ENCODE measurements at places on chromosomes 4 and X.

DNA sequence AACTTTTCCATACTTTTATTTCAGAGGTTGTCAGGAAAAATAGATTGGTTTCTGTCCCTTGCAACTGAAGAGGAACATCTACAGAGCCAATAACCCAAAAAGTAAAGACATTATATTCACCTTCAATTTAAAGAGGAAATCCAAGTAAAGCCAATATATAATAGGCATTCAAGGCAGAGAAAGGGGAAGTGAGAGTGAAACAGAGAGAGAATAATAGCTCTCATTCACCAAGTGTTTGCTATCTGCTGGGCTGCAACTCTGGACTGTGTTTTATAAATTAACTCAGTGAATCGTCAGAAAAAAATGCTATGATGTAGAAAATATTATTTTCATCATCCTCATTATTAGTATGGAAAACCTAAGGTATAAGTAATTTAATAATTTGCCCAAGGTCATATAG, 448.5 kb downstream of the TRAM1L1 start:
- no peak for DNase-seq

DNA sequence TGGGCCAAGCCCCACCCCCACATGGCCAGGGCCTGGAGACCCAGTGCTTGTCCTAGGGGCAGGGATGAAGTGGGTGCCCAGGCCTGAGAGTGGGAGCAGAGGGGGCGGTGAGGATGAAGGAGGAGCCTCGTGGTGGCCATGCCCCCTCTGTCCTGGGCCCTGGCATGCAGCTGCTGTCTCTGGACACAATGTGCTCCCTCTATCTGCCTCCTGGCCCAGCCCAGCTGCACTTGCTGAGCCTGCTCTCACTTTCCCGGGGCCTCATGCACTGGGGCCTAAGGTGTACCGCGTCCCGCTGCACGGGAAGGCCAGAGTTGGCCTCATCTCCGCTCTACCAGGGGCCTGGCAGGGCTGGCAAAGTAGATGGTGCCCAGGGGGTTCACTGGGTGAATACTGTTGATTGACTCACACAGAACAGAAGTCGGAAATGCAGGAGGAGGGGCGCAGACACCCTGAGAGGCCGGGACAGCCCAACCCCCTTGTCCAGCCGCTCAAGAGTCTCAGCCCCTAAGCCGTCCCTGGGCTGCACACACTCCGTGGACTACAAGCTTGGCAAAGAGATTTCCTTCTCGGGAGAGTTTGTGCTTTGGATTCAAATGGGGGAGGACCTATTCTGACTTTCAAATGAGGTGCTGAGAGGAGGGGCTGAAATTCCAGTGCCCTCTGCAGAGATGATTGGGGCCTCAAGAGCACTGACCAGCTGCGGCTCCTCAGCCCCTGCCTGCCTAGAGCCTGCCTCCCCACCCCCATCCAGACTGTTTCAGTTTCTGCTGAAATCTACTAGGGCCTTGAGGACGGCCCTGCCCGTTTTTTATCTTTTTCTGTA, 112.4 kb downstream of the PSAPL1 start:
- no peak for DNase-seq

- no peak for DNase-seq
Observed at GRCh38 chrX:113136836-113137235, 296.2 kb upstream of the AMOT start.

- no peak for DNase-seq
Observed at GRCh38 chr4:135492439-135492838, 1290.8 kb upstream of the PABPC4L start.

DNA sequence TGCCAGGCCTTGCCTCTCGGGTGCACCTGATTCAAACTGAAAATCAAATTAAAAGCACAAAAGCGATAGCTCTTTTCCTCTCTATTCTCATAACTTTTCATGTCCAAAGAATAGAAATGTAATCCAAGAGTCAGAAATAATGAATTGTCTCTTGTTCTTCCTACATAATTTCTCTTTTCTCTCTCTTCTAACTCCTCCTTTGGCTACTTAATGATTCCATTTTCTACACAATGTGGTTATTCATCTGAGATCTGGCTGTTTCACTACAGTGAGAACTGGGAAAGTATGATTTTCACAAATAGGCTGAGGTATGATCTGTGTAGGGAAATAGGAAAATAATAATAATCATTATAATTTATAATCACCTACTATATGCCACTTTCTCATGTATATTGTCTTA, 703.5 kb downstream of the PDHA2 start:
- no peak for DNase-seq

DNA sequence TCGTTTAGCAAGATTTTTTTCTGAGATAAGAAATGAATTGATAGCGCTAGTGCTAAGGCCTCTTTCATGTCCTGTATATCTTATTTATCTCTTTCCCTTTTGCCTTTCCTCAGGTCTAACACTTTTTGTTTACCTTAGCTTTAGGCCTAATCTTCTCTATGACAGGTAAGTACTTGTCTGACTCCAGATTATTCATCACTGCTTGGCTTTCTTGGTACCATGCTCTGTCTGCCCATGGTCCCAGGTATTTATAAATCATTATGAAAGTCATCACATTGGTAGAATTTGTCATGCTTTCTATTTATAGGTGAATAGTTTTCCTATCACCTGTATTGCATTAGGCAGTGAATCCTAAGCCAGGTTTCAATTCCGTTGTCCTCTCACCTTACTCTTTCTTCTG, 99.5 kb upstream of the CTSO start:
- no peak for DNase-seq

DNA sequence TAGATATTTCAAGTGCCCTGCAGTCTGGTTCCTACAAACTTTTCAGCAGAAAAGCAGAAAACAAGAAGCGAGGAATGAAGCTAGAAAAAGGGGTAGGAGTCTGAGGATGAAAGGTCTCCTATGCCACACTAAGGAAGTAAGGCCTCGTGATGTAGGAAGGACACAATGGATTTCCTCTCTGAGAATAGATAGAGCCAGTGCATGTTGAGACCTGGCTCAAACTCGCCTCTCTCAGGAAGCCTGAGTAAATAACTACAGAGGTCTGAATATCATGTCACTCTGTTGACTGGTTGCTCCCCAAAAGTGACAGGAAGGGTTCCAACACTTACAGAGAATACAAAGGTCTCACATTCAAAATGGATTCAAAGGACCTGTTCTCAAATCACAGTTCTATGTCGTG, 93.3 kb downstream of the GRIA3 start:
- no peak for DNase-seq

DNA sequence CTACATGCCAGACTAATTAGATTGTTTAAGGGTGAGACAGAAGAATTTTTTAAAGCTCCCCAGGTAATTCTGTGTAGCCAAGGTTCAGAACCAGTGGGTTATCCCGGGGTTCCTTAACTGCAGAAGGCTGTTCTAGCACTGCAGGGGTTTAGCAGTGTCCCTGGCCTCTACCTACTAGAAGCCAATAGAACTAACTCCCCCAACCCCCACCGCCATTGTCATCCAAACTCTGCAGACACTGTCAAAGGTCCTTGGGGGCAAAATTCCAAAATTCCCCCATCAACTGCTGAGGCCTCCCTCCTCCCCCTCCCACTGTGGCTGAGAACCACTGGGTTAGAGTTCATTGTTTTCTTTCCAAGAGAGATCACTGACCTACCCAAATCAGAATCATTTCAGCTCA, 66.4 kb downstream of the MOSPD2 start:
- no peak for DNase-seq

Measured in renal cortical epithelial cell (primary cell).